Ureter (tissue), 1 donor: ENCODE measurements at places on chromosomes 7 and 10.

DNA sequence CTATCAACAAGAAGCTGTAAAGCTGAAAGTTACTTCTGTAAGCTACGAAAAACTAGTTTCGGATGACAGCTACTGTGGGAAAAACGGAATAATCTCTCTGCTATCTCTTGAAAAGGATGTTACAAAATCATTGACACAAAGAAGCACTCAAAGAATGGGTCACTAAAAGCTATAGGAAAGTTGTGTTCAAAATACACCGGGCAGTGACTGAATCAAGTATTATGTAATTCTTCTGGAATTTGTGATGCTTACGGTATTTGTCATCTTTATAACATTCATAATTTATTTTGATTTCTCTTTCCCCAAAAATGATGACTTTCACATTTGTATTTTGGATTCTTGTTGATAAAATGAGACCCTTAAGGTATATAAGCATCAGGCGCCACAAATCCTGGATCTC is 112.1 kb upstream of the KLF6 start:
- DNase-seq: no peak

DNA sequence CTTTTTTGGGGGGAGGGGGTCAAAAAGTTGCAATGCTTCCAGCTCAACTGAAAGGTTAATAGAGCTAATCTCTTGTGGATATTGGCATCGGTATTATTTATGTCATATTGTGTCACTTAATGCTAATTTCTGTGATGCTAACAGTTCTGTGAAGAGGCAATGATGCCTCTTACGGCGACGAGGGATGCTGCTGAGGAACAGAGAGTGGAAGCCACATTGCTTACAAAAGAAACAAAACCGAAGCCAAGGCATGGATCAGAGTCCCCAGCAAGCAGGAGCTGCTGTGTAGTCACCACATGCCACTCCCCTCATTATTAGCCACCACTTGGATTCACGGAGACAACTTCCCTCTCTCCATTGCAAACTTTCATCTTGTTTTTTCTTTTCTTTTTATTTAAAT is 536.5 kb upstream of the MGMT start:
- DNase-seq: no peak

DNA sequence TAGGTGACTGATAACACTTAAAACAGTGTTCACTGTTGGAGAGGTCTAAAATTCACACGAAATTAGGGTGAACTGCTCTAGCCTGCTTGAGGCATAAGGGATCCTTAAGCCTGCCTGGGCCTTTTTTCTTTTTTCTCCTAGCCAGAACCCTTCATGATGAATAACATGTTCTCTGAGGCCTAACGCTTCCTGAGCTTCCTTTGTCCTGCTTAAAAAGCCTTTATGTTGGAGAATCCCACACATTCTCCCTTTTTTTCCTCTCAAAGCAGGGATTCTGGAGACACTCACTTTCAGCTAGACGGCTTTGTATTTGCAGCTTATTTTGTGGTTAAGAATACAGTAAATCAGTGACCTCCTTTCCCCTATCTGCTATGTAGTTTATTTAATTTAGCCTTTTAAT is 354.7 kb upstream of the PHF14 start:
- DNase-seq: no peak

DNA sequence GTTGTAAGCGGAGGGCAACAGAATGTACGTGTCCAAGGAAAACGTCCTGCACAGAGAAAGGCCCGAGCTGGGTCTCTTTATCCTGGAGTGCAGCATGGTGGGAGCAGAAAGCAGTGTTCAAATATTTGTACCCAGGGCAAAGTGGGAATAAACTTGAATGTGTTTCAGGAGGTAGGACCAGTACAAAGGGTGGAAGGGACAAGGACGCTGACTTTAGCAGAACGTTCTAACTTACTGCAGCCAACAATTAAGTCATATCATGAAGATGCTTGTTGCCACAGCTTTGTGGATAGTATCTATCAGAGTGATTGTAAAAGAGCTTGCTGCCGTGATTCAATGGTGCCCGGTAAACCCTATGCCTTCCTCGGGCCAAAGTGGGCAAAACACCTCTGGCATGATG is 30.5 kb upstream of the ZC3HAV1L start:
- no peak for DNase-seq

GRCh38 chr7:75966190-75966961 is 28.0 kb downstream of the TMEM120A start:
- no peak for DNase-seq

DNA sequence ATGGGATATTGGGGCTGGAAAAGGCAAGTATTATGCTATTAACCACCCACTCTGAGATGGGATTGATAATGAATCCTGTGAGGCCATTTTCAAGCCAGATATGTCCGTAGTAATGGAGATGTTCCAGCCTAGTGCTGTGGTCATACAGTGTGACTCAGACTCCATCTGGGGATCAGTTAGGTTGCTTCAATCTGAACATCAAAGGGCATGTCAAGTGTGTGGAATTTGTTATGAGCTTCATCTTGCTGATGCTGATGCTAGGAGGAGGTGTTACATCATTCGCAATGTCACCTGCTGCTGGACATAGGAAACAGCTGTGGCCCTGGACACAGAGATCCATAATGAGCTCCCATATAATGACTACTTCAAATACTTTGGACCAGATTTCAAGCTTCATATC is 144.7 kb downstream of the PLCE1 start:
- DNase-seq: no peak

- DNase-seq: no peak
Observed at GRCh38 chr10:86509145-86509544, 12.4 kb downstream of the WAPL start.

- DNase-seq: no peak
Observed at GRCh38 chr10:27369880-27370279, 129.3 kb upstream of the ACBD5 start.

DNA sequence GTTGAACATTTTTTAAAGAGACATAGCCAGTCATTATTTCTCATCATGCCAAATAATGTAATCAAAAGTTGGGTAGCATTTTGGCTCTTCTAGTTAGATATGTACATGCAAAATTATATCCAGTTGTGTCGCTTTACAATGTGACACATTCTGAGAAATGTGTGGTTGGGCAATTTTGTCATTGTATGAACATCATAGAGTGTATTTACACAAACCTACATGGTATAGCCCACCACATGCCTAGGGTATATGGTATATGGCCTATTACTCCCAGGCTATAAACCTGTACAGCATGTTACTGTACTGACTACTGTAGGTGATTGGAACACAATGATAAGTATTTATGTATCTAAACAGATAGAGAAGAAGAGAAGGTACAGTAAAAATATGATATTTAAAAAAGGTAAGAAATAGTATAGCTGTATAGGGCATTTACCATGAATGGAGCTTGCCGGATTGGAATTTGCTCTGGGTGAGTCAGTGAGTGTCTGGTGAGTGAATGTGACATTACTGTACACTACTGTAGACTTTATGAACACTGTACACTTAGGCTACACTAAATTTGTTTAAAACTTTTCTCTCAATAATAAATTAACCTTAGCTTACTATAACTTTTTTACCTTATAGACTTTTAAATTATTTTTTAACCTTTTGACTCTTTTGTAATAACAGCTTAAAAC is 16.5 kb downstream of the ZNF365 start:
- DNase-seq: no peak

DNA sequence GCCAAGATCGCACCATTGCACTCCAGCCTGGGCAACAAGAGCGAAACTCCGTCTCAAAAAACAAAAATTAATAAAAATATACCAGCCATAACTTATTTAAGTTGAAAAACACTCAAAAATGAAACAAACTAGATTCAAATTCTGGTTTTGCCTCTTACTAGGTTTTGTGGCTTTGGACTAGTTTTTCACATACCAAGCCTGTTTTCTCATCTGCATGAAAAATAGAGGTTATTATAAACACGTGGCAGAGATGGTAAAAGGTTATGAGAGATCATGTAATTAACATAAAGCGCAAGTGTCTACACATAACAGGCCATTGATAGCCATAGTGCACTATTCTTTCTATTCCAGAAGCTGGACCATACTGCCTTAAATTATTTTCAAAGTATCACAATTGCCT is 35.5 kb upstream of the CABCOCO1 start:
- no peak for DNase-seq

GRCh38 chr10:76117949-76118348 is 686.5 kb downstream of the LRMDA start:
- DNase-seq: no peak

DNA sequence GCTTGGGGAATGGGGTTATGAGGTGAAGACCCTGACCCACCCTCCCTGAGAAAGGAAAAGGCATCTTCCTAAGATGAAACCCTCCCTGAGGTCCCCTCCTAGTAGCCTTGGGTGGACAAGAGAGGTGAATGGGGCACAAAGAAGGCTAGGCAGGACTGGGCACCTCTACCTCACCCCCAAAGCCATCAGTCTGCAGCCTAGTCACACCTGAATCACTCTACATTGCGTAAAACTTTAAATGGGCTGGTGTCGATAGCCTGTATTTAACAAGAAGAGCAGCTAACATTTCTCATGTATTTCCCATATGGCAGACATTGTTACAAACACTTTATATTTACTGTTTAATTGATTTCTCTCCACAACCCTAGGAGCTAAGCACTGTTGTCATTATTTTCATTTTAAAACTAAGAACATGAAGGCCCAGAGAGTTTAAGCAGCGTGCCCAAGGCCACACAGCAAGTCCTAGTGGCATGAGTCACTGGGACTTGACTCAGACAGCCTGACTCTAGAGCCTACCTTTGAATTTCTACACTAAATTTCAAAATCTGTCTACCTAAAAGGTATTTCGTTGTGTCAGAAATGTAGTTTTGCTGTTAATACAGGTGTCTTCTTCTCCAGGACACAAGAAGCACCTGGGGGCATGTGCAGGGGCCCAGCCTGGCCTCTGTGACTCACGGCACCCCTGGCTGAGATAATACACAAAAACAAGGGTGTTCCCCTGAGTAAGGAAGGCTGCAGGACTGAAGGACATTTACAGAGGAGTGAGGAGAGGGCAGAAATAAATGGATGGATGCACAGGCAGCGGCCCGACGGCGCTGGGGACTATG is 3.4 kb downstream of the AOC1 start:
- DNase-seq: no peak

DNA sequence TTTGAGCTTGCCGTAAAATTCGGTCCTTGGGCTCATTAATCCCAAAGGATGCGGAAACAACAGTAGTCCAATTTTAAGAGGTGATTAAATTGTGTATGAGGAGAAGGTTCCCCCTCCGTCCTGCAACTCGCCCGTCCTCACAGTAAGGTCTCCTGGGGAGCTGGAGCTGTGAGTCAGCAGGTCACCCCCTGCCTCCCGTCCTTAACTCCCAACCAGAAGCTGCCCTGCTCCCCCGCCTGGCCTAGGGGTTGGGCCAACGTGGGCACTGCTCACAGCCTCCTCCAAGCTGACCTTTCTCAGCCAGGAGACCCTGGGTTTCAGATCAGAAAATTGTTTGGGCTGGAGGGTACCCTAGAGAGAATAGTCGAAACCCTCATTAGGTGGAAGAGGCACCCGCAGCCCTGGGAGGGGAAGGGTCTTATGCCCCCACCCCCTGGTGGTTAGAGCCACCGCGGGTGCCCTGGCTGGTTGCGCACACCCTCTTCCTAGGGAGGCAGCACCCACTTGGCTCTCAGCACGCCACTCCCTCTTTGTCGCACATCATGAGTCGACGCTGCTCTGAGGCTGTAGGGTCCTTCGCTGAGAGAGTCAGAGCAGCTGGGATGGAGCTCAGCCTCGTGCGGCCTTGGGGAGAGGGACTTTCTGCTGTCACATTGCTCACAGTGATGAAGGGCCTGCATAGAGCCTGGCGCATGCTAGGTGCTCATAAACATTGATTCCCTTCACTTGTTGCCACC is 131.2 kb downstream of the TACC2 start:
- DNase-seq: no peak

- DNase-seq: no peak
Observed at GRCh38 chr10:49143249-49143648, 9.4 kb upstream of the FAM170B start.

- peak; percentile 81 for DNase-seq
Observed at GRCh38 chr10:50624866-50625501, 1.2 kb upstream of the SGMS1 start.

DNA sequence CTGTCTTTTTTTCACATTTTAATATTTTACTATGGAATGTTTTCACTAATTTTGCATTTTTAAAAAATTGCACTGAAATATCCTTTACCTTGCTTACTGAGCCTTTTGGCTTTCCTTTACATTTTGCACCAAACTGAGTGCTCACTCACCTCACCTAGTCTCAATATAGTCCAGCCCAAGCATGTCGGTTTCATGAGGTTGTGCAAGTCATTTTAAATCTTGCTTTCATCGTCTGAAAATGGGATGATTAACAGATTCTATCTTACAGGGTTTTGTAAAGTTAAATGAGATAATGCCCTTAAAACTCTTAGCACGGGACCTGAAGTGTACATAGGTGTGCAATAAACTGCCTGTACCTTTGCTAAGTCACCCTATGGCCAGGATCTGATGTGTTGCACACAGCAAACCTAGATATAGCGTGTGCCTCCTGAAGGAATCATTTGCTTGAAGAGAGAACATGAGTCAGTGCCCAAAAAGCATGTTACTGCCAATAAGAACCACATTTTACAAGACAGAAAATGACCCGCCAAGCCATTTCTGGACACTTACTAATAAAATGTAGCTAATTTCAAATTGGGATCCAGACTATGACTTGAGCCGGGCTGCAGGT is 199.8 kb downstream of the JCAD start:
- no peak for DNase-seq

GRCh38 chr10:11282156-11282555 is 264.5 kb downstream of the CELF2 start:
- no peak for DNase-seq

DNA sequence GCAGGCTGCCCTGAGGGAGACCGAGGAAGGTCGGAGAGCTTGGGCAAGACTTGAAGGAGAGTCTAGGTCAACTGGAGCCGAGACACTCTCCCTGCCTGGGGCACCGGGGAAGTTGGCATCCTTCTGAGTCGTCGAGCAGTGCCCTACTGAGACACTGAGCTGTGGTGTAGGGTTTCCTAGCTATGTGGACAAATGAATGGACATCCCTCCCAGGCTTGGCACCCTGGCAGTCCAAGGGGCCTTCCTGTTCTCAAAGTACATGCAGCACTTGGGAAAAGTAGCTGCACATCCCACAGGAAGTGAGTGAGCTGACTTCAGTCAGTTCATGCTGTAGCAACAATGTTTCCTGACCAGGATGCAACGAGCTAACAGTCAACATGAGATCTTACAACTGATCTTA is 57.2 kb upstream of the INPP5A start:
- no peak for DNase-seq

- no peak for DNase-seq
Observed at GRCh38 chr10:76921383-76922010, 716.1 kb downstream of the KCNMA1 start.

DNA sequence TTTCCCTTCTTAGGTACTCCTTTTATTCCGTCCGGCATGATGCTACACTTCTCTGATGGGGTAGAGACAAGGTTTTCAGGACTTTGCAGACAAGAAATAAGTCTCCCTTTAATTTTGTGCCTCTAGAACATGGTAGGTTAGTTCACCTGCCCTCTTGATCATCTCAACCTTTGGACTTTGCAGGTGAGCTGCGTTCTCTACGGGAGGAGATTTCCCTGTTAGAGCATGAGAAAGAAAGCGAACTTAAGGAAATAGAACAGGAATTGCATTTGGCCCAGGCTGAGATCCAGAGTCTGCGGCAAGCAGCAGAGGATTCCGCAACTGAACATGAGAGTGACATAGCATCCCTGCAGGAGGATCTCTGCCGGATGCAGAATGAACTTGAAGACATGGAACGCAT is 9.2 kb downstream of the CCDC136 start:
- DNase-seq: no peak
